ENCODE measurements at places on chromosomes 7 and 10.

GRCh38 chr7:50533866-50534265 lies 31.3 kb downstream of the DDC start:
- DNase-seq: no peak

GRCh38 chr10:129604333-129605032 lies 137.4 kb downstream of the MGMT start:
- DNase-seq: no peak

DNA sequence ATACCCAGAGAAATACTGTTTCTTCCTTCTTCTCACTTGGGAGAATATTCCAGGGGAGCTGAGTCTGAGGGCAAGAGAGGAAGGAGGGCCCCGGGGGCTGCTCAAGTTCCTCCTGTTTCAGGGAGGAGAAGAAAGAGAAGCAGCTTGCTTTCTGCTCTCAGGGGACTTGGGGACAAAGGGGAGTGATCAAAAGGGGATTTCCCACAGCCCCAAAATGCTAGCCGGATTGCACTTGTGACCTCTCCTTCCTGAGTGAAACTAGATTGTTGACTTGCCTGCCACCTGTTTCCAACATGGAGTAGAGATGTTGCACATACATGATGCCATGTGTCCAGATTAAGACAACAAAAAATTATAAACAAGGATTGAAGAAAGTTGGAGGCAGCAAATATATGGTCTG lies 28.7 kb upstream of the PDCD4 start:
- no peak for DNase-seq

- DNase-seq: no peak
Observed at GRCh38 chr10:484925-485661, 204.4 kb downstream of the DIP2C start.

DNA sequence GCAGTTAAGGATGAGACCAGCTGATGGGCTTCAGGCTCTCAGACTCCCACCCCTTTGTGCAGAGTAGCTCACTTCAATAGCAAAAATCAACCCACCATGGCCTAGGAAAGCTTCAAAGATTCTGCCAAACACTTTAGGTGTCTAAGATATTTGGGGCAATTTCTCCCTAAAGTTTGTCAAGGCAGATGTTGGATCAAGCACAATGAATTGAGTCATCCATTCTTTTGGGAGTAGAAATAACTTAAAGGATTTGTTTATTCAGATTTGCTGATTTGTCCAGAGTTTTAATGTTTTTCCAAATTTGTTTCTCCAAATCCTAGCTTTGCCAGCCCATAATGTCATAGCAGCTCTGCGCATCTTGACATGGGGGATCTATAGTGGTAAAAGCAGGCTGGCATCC lies 855.1 kb downstream of the LRMDA start:
- no peak for DNase-seq

DNA sequence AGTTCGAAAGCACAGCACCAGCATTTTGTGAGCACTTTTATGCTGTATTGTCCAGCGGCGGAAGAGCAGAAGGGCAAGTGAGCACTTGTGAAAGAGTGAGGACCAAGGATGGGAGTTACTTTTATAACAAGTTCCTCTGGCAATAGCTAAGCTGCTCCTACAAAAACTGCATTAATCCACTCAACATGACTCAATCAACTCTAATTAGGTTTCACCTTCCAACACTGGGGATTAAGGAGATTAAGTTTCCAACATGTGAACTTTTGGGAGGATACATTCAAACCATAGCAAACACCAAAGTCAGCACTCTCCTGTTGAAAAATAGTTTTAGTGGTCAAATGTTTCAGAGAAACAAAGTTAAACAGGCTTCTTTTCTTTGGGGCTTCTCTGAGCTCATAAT lies 844.5 kb downstream of the REEP3 start:
- no peak for DNase-seq

DNA sequence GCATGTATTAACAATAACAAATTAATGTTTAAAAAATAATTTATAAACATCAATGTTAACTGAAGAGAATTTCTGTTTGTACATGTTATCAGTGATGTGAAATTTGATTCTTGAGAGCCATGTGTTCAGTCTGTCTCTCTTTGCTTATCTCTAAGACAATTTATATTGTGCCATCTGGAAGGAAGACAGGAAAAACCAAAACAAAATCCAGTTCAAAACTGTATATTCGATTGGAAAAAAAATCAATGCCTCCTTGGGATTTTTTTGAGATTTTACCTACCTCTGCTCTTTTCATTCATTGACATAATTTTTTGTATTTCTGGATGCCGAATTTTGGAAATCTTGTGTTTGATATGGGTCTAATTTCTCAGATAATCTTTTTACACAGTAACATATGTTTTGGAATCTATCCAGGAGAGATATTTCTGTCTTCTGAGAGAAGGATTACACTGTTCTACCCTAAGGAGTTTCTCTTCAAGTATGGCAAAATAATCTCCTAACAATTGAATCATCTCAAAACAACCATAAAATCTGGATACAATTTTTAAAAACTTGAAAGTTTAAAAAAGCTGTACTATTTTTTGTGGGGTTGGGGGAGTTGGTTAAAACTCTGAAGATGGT lies 311.9 kb upstream of the GNAI1 start:
- no peak for DNase-seq

DNA sequence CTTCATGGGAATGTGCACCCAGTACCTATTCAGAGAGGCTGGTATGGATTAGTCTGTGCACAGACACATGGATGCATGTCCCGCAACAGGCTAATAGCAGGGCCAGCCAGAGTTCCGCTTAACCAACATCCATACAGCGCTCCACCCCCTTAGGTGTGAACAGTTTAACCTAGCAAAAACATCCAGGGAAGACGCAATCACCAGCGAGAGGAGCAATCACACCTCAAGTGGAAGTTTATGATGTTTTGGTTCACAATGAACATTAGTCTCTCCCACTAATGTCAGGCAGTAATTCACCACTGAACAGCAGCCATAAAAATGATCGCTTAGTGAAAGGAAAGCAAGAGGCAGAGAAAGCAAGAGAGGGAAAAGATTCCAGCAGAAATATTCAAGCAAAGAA lies 91.1 kb downstream of the PLXNA4 start:
- no peak for DNase-seq

GRCh38 chr10:108911814-108912541 lies 1011.3 kb downstream of the XPNPEP1 start:
- DNase-seq: no peak

DNA sequence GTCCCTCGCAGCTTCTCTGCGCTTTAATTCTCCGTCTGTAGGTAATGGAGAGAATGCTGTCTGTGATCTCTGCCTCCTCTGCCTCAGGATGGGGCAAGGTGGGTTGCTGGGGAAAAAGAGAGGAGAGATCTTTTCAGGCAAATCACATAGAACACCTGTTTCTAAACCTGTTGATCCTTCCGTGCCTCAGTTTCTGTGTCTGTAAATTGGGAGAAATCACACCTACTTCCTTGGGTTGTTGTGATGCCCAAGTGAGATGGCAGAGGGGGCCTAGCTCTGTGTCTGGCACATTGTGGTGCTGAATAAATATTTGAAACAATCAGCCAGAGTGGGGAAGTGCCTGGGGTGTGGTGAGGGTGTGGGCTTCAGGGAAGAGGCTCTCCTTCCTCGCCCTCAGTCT lies 28.8 kb downstream of the KAZALD1 start:
- no peak for DNase-seq

DNA sequence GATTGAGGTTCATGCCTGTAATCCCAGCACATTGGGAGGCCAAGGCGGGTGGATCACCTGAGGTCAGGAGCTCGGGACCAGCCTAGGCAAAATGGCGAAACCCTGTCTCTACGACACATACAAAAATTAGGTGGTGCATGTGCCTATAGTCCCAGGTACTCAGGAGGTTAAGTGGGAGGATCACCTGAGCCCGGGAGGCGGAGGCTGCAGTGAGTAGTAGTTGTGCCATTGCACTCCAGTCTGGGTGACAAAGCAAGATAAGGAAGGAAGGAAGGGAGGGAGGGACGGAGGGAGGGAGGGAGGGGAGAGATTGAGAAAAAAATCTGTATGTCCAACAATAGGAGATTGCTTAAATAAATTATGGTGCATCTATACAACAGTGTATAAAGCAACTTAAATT lies 13.2 kb downstream of the TLL2 start:
- no peak for DNase-seq

DNA sequence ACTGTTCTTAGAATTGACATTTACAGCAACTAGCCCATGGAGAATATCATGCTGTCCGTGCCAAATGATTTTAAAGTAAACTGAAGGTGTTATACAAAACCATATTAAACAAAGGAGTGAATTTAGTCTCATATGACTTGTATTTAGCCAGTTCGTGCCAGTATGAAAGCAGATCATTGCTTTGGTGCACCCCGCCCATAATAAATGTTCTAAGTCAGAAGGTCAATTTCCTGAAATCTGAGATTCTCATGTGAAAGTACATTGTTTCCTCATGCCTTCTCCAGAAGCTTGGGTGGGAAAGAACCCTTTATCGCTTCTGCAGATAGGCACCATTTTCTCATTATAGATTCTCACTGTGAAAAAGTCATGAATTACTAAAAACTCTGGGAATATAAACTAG lies 106.4 kb downstream of the CAMK1D start:
- no peak for DNase-seq

DNA sequence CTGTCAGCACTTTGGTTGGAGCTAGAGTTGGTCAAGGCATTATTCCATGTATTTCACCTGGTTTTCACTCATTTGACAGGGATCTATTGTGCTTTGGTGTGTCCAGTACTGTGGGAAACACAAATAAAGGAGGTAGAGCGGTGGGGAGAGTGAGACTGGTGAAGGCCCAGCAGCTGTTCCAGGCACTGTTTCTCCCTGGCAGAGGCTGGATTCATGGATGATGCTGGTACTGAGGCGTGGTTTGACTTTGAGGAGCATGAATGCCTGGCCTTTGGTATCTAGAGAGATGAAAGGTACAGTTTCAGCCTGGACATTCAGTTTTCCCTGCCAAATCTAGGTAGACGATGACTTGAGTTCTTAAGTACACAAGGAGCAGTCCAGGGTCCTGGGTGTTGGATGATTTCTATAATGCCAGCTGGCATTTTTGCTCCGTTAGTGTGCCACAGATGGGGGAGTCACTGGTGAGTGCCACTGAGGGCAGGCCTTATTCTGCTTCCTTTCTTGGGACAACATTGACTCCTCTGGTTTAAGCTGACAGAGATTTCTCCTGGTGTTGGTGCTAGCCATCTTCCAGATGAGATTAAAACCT lies 162.2 kb upstream of the BMPER start:
- DNase-seq: no peak

- DNase-seq: no peak
Observed at GRCh38 chr7:129664029-129665012, 52.8 kb downstream of the NRF1 start.

GRCh38 chr10:106757521-106757920 lies 407.0 kb downstream of the SORCS1 start:
- DNase-seq: no peak

DNA sequence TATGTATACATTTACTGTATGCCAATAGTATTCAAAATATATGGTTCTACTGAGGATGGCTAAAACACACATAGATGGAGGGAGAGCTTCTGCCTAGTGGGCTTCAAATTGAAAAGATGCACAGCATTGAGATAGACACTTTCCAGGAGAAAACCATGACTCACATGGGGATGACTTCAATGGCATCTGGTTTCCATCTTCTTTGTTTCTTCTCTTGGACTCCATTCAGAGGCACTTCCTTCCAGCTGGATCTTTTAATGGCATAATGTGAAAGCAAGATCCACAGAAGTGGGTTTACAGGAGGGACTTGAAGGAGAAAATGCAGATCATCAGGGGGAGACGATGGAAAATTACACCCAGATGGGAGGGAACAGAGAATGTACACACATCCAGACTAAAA lies 84.9 kb downstream of the ZNF365 start:
- no peak for DNase-seq

DNA sequence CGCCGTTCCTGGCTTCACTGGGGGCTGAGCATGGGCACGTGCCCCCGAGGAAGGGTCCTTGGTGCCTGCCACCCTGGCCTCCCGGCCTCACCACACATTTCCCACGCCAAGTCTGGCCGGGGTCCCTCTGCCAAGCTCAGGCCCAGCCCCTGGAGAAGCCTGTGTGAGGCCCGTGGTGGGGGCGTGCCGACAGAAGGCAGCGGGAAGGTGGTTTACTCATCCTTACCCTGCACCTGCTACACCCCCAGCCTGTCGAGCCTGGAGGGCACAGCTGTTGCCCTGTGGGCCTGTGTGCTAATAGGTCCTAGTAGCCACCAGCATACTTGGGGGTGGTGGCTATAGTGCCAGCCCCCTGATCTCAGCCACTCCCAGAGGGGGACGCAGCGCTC lies 46.7 kb downstream of the NKX6-2 start:
- no peak for DNase-seq

- no peak for DNase-seq
Observed at GRCh38 chr7:100546129-100546925, 7.3 kb downstream of the AGFG2 start.

- DNase-seq: no peak
Observed at GRCh38 chr7:115009139-115009538, 87.2 kb downstream of the MDFIC start.
